ENCODE measurements at places on chromosomes 6 and 20.

DNA sequence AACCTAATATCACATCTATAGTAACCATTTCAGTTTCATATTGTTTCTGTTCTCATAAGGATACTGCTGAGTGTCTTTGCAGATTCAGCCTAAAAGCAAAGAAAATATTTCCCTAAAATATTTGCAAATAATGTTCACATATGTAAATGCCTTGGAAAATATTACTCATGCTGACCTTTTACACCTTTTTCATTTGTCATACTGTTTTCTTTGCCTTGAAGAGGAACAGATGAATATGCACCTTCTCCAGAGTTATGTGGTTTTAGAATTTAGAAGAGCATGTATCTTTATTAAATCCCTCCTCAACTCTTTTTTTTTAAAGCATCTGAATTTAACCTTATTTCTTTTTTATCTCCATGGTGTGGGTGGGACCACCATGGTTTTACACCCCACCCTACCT lies 32.5 kb downstream of the NDUFAF5 start:
- DNase-seq = no peak

GRCh38 chr20:58645412-58645968 lies 5.6 kb upstream of the STX16 start:
- peak; percentile 16 for DNase-seq

GRCh38 chr20:5652626-5653553 lies 97.3 kb upstream of the SHLD1 start:
- DNase-seq = no peak

GRCh38 chr6:82617648-82618047 lies 254.0 kb downstream of the TPBG start:
- DNase-seq = no peak

DNA sequence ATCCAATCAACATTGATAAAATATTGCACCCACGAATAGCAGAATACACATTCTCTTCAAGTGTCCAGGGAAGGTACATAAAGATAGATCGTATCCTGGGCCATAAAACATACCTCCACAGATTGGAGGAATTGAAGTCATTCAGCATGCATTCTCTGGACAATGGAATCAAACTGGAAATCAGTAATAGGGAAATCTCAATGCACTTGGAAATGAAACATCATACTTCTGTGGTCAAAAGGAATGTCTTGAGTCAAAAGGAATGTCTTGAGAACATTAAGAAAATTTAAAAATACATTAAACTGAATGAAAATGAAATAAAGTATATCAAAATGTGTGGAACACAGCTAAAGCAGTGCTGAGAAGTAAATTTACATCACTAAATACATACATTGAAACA lies 138.8 kb downstream of the TFAP2A start:
- DNase-seq = no peak

- no peak for DNase-seq
Observed at GRCh38 chr6:89924231-89924630, 30.0 kb downstream of the GJA10 start.

- no peak for DNase-seq
Observed at GRCh38 chr20:10040070-10040975, 5.5 kb downstream of the ANKEF1 start.

DNA sequence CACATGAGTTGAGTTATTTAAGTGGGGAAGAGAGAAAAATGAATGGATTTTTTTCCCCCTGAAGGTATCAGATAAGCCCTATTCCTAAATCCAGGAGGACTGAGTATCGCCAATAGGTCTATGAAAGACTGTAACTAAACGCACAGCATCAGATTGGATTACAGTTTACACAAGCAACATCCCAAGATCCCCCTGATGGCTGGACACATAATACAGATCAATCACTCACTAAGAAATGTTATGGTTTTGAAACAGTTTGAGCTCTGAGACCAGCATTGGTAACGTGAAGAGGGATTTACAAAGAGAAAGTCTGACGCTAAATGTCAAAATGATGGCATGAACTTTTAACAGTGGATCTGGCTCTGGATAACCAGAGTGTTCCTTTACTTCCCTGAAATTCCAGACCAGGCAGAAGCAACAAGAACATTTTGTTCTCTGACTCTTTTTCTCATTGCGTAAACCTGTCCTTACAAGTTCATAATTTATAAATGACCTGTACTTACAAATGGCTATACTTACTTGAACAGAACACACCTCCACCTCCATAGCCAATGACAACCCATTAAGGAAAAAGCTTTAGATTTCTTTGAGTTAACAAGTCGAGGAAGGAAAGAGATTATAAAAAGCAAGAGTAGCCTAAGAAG lies 131.8 kb upstream of the BEND3 start:
- no peak for DNase-seq

DNA sequence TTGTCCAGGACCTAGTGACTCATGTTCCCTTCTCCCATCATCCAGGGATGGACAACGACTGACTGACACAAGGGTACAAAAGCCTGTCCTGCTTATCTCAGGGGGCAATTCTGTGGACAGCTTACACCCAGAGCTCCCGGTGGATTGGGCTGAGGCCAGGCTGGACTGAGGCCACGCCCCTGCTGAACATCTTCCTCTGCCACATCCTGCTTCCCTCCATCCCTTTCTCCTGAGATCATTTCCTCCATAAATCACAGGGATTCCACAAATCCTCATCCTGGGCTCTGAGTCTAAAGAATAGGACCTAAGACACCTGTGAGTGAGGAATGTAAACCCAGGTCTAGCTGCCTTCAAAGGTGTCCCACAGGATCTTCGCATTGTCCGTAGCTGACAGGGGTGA lies 30.4 kb upstream of the RNF24 start:
- DNase-seq = peak; percentile 32

DNA sequence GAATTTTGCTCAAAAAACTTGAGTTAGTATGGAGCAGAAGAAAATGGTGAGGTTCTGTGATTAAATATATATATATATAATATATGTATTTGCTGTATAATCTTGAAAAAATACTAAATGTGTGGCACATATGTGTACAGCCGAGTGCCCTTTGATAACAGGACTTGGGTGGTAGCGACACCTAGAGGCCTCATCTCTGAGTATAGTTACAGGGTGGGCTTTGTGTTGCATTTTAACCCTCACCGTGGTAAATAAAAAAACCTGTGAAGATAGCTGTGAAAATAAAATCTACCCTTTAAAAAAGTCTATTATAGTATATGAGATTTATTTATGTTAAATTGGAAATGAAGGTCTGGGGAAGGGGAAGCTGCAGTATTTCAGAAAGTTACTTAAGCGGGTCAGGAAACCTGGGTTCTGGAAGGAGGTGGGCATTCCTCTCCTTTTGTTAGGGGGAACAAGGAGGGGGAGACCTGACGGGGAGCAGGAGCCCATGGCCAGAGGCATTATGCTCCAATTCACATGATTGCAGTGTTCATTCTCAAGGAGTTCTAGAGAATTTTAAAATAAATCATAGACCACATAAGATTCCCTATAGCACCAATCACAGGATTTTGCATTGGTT lies 82.7 kb downstream of the SH3BGRL2 start:
- peak; percentile 50 for DNase-seq

DNA sequence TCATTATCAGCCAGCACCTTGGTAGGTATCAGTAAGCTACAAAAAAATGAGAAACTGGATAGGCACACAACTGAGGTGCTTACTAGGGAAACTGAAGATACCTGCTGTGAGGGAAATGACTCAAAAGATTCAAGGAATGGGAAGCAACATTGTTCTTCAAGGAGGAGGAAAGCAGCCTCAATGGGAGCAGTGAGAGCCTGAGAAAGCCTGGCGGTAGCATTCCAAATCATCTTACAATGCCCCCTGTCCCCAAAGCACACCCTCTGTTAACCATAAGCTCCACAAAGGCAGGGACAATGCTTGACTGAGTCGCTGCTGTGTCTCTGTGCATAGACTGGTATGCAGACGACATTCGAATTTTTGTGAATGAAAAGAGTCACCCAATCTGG lies 10.6 kb downstream of the PKHD1 start:
- DNase-seq = no peak

DNA sequence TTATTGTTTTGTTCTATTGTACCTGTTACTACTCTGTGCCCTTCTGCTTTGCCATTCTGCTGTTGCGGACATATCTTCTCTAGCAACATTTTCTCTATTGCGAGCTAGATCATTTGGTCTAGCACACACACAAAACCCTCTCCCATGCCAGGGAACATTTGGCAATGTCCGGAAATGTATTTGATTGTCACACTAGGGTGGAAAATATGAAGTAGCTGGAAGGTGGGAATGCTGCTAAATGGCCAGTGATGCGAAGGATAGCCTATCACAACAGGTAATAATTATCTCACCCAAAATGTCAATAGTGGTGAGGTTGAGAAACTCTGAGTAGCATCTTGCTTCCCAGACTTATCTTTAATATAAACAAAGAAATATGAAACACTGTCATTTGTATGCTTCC lies 331.9 kb downstream of the HTR1B start:
- DNase-seq = no peak

DNA sequence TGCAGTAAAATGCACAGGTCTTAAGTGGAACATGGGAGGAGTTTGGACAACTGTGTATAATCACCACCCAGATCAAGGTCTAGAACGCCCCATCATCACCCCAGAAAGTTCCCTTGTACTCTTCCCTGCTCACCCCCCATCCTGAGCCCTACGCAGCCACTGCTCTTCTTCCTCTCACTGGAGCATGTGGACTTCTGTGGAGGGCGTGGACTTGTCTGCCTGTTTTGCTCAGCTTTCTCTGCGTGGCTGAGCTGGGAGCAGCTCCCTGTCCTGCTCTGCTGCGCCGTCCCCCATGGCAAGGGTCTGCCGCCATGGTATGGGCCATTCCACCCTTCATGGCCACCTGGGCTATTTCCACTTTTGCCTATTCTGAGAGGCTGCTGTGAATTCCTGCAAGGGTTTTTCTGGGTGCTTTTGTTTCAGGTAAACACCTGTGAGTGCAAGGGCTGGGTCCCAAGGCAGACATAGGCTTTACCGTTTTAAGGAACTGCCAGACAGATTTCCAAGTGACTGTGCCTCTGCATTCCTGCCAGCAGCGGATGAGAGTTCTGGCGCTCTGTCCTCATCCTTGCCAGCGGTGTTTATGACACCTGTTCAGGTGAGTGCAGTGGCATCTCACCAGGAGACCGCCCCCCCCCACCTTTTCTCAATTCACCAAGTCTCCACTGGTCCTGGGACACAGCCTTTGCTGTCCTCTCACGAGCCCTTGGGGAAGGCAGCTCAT lies 19.7 kb downstream of the PCK1 start:
- DNase-seq = no peak

DNA sequence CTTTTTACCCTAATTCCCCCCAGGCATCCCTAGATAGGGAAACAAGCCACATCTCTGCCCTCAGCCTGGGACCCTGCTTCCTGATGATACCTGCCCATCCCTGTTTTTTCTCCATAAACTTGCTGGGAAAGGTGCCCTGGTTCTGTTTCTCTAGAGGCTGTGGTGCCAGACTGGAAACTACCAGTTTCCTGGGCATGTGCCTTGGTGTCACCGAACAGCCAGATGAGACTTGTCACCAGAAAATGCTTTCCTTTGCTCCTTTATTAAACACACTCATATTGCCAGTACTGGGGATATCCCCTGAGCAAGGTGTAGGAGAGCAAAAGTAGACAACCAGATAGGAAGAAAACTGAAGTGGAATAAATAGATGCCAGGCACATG lies 16.8 kb downstream of the SRSF3 start:
- DNase-seq = no peak

DNA sequence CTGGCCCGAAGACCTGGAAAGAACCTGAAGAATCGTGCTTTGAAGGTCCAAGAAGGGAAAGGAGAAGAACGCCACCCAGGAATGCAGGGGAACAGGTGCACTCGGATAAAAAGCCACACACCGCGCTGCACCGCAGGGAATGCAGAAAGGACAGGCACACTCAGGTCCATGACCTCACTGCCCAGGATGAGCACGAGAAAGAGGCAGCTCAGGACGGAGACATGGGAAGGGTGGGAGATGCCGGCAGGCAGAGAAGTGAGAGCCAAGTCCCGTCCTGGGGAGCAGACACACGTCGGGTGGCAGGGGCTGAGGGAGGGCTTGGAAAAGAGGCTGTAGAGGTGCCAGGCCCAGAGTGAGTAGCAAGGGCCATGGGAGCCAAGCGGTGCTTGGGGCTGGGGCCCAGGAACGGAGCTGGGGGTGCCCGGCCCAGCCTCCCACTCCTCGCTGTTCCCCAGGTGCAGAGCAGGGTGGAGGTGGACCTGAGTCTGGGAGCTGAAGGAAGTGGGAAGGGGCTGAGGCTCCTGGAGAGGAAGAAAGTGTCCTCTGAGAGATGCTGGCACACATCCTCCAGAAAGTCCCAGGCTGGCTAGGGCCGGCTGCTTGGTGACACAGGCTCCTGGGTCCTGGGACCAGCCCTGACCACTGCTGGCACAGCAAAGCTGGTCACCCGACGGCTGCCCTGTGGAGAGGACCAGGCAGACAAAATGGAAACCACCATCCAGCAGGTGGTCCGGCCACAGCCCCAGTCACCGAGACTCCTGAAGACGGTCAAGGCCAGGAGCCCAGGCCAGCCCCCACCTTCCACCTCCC lies 91.3 kb downstream of the PSMB1 start:
- DNase-seq = no peak

- DNase-seq = no peak
Observed at GRCh38 chr20:31594558-31595379, 10.3 kb upstream of the ID1 start.

GRCh38 chr6:24225838-24226237 lies 99.8 kb downstream of the NRSN1 start:
- no peak for DNase-seq

DNA sequence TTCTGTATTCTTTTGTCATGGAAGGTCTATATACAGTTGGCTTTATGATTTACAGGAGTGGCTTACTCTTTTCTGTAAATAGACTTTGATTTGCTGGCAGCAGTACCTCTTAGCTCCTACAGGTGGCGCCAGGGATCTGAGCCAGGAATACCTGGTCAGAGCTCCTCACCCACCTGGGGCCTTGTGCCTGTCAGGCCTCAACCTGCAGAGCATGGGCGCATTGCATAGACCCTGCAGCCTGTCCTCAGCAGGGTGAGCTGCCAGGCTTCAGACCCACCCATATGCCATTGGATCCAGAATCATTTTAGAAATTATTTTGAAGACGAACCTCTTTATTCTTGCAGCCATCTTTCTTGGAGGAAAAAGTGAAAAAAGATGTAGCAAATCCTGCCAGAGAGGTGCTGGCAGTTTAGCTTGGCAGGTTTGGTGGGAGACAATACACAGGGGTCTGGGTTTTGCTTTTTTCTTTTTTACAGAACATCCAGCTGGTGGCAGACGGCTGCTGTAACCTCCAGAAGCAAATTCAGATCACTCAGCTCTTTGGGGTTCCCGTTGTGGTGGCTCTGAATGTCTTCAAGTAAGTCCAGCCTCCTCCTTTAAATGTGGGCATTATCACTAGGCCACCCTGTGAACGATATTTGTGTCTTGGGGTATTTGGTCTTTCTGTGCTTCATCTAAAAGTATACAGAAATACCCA lies 149.1 kb downstream of the MTHFD1L start:
- DNase-seq = peak; percentile 75
